ENCODE measurements at places on chromosomes 4 and X. TPM values are rescaled to one million over a fixed set of nuclear protein-coding genes. Genes with fewer than 3 reads are reported as not detected.

DNA sequence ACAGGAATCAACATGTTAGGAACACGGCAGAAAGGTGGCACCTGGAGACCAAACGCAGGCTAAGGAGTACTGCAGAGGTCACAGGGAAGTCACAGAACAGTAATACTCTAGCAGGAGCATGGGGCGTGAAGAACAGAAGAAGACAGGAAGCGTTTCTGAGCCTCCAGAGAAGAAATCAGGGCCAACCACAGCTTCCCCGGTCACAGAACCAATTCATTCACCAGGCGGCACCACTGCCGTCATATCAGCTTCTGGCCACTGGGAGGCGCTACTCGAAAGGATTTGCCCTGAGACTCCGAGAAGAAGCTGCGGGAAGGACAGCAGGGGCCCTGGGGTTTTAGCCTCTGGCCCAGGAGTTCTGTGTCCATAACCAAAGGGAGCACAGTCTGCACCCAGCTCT, 78.0 kb upstream of the DRD5 start:
- DNase-seq, result peak; percentile 59

DNA sequence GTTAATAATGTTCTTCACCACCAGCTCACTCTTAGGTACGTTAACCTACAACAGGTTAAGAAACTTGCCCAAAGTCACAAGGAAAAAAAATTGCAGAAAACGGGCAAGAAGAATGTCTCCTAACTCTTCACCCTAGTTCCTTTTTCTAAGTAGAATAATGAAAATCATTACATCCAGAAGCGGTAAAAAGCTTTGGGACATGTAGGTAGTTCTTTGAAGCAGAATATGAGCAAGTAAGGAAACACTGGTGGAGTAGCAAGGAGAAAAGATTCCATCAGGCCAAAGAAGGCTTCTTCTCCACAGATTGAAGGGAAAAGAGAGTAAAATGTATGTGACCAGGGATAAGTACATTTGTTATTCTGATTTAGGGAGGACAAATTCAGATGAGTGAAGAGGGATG, 4.1 kb downstream of the CAMK2D start:
- no peak for DNase-seq

- no peak for DNase-seq
Observed at GRCh38 chr4:121943941-121944340, 7.9 kb downstream of the TRPC3 start.

DNA sequence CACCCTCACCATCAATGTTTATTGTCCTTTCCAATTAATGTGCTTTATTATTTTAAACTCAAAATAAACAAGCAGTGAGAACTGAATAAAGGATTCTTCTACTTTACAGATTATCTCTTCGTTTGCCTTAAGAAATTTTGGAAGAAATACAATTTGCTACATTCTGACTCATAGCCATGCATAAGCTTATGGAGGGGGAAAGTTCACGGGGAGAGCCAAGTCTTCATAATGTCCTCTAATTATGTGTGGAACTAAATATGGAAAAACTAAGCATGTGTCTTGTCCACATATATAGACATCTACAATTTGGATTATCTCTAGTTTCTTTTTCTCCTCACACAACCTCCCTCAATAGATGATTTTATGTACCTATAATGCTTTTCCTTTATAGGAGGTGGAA, 17.5 kb downstream of the CXCL13 start:
- DNase-seq, result no peak

- DNase-seq, result no peak
Observed at GRCh38 chrX:54817220-54817820, 9.8 kb downstream of the MAGED2 start.

Gene CFAP47
- total RNA-seq, result 0.16 TPM

Gene ANKRD50
- total RNA-seq, result 14.6 TPM

Gene PAGE2
- total RNA-seq, result not detected

Gene FREM3
- total RNA-seq, result not detected

DNA sequence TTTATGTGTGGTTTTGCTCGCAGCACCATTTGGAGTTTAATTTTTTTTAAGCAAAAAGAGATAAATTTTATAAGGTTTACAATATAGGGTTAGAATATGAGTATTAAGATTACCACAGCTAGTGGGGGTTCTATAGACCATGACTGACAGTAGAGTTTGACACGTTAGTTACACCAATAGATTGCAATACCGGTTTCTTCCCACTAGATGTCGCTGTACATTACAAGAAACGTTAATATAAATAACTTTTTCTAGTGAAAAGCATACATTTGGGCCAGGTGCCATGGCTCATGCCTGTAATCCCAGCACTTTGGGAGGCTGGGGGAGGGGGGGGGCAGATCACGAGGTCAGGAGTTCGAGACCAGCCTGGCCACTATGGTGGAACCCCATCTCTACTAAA, 433.6 kb downstream of the MAGEB5 start:
- no peak for DNase-seq

Gene SLC2A9
- total RNA-seq, result 9.5 TPM

DNA sequence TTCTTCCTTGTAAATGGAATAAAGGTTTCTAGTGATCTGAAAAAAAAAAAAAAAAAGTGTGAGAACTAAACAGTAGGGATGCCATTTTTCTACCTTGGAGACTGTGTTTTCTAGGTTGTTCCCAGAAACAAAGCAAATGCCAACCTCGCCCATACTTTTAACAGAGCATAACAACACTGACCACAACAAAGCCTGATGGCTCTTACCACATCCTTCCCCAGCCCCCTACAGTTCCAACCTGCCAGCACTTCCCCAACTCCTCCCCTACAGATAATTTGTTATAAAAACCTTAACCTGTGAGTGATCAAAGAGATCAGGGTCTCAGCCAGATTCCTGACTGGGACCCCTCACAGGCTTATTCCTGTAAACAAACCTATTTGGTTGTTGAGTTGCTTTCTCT, 940.0 kb downstream of the SH3BGRL start:
- no peak for DNase-seq

DNA sequence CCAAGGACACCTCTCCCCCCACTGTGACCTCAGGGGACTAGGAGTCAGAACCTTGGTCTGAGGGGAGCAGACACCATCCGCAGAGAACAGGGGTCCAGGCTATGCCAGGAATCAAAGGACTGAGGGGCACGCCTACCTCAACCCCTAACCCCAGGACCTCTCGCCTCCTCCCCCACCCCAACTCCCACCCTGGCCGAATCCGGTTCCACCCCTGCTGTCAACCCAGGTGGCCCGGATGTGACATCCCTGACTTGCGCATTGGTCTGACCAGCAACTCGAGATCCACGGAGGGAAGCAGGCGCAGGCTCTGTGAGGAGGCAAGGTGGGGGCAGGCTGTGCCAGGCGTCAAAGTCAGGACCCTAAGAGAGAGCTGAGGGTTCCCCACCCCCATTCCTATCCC, 468 bp upstream of the MAGEA4 start:
- DNase-seq, result no peak

DNA sequence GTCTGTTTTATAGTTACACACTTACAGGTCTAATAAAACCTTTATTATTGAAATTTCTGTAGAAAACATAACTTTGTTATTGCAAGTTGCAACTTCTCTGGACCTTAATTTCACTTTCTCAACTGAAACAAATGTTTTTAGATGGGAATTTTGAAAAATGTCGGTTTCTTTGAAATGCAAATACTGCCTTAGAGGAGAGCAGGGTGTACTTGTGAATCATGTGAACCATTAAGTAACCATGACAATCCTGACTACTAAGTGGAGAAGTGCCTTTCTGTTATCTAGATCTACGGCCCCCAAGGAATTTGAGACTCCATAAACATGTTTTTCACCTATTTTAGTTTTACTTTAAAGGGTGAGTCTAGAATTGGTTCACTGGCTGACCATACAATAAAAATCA, 8.5 kb upstream of the ARMCX2 start:
- DNase-seq, result no peak

DNA sequence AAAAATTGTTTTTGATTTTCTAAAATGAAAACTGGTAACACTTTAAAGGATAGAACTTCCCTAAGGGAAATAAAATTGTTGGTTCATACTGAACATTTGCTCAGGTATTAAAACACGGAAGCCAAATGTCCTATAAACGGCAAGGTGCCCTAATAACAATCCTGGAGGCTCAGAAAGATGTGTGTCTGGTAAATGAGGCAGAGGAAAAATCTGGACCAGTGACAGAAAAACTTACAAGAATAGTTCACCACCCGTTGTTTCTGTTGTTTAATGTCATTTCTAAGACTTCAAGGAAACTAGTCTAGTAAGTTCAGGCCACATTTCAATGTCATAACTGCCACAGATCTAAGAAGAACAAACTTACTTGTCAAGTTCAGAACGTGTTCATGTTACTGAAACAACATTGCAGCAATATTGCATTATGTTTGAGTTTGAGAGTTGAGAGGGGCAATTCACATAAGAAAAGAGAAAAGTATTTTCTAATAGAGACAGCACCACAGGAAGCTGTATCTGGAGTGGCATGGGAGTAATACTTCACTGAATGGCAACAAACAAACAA, 476.6 kb downstream of the GRXCR1 start:
- DNase-seq, result no peak

- DNase-seq, result no peak
Observed at GRCh38 chr4:170009291-170009690, 16.9 kb downstream of the MFAP3L start.

- DNase-seq, result no peak
Observed at GRCh38 chr4:3392321-3392720, 49.4 kb upstream of the HGFAC start.
